H4 (cell line): ENCODE measurements at places on chromosomes 16 and 17. TPM values are rescaled to one million over a fixed set of nuclear protein-coding genes. Genes with fewer than 3 reads are reported as not detected.
A peak's percentile ranks its signal among the peaks of the same experiment; 100 is the strongest.

Gene C17orf78
- not detected in 2 replicates for total RNA-seq

- DNase-seq, result no peak
Observed at GRCh38 chr16:23754594-23755483, at the start of gene CHP2. Gene CHP2, plus strand, starts transcription at chr16:23755026. Its CDS starts 24 bp downstream, at chr16:23755050.

GRCh38 chr16:82700541-82701235 lies 73.9 kb downstream of the CDH13 start:
- DNase-seq, result peak; percentile 34

GRCh38 chr16:89738072-89738377 lies 16.7 kb downstream of the ZNF276 start:
- no peak for DNase-seq

Gene KRTAP3-2
- total RNA-seq, result not detected in 2 replicates

DNA sequence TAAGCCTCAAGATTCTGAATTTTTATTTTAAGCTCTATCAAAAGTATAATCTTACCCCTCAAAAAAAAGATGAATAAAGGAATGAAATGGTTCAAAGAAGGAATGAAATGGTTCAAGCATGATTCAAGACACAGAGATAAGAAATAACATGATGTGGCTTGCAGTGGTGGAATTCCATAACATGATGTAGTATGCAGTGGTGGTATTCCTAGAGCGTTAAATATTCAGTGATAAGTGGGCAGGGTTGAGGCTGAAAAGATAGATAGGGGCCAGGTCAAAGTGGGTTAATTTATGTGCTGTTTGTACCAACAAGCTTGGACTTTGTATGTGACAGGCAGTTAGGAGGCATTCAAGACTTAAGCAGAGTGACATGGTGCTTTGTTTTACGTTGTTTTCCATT lies 29.6 kb downstream of the TNRC6A start:
- no peak for DNase-seq

- no peak for DNase-seq
Observed at GRCh38 chr16:23317751-23318150, 15.6 kb downstream of the SCNN1B start.

Gene ZP2
- total RNA-seq, result not detected in 2 replicates

GRCh38 chr17:60559995-60560859 lies 34.2 kb upstream of the APPBP2 start:
- DNase-seq, result no peak

Gene ZSCAN10
- not detected in 2 replicates for total RNA-seq

Gene MT1A
- total RNA-seq, result not detected in 2 replicates

Gene FAM222B
- total RNA-seq, result 3.6 and 4.1 TPM in 2 replicates

Gene ELP5
- total RNA-seq, result 25.1 and 30.0 TPM in 2 replicates

- DNase-seq, result no peak
Observed at GRCh38 chr16:85477801-85478363, 135.2 kb upstream of the GSE1 start.

Gene DNAI2
- total RNA-seq, result not detected in 2 replicates

DNA sequence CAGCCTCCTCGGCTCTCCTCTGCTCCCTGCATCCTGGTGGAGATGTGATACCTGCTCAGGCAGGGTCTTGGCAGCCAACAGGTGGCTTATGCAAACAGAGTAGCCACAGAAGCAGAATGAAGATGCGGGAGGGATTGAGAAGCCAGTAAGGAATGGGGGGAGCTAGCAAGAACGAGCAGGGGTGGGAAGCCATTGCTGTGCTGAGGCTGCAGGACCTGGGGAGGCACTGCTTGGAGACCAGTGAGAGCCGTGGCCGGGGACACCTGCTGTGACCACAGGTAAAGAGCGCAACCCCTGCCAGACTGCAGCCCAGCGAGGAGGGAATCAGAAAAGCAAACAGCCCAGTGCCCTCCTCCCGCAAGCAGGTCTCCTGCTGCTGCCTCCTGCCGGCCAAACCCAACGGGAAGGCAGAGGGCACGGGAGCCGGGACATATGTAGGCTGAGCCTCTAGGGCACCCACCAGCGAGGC lies 14.7 kb downstream of the AIPL1 start:
- DNase-seq, result no peak
